Kidney tubule cell (primary cell): ENCODE measurements at places on chromosomes 7 and 10.

- DNase-seq: no peak
These were observed 130.4 kb downstream of the PTPN20 start for GRCh38 chr10:47041396-47042198.

GRCh38 chr10:88457660-88458059, 125.5 kb downstream of the RNLS start:
- no peak for DNase-seq

- DNase-seq: peak; percentile 50
These were observed 4.2 kb downstream of the SUN1 start for GRCh38 chr7:836429-836828.

GRCh38 chr10:33117816-33118215, 159.8 kb upstream of the ITGB1 start:
- no peak for DNase-seq

DNA sequence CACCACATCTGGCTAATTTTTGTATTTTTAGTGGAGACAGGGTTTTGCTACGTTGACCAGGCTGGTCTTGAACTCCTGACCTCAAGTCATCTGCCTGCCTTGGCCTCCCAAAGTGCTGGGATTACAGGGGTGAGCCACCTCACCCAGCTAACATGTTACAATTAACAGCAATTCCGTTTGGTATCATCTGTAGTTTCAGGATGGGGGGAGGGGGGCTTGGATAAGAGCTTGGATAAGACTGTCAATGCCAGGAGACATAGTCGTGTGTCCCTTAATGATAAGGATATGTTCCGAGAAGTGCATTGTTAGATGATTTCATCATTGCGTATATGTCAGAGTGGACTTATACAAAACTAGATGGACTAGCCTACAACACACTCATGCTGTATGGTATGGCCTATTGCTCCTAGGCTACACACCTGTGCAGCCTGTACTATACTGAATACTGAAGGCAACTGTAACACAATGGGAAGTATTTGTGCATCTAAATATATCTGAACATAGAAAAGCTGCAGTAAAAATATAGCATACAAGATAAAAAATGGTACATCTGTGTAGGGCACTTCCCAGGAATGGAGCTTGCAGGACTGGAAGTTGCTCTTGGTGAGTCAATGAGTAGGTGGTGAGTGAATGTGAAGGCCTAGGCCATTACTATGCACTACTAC, 103.9 kb upstream of the TNS3 start:
- DNase-seq: no peak

- DNase-seq: no peak
These were observed 27.1 kb upstream of the CC2D2B start for GRCh38 chr10:95880704-95881103.

- DNase-seq: no peak
These were observed 326.0 kb upstream of the NPSR1 start for GRCh38 chr7:34332006-34332405.

GRCh38 chr10:19497026-19497425, 319.2 kb upstream of the PLXDC2 start:
- DNase-seq: no peak

- no peak for DNase-seq
These were observed 584.0 kb upstream of the GHITM start for GRCh38 chr10:83555264-83555663.

DNA sequence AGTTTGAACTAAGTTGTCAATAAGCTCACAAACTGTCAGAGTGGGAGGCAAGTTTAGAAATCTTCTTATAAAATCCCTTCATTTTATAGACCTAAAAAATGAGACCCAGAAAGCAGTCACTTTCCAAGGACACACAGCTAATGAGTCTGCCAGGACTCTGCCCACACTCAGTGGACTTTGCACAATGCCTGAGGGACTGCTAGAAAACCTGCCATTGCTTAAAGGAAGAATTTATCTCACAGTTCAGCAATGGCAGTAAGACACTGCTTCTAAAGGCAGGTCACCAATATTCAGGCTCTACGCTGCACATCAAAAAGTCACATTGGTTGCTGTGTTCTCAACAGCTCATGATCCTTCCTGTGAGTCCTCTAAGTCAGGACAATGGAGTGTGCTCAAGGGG, 698.1 kb downstream of the GRID1 start:
- DNase-seq: no peak

DNA sequence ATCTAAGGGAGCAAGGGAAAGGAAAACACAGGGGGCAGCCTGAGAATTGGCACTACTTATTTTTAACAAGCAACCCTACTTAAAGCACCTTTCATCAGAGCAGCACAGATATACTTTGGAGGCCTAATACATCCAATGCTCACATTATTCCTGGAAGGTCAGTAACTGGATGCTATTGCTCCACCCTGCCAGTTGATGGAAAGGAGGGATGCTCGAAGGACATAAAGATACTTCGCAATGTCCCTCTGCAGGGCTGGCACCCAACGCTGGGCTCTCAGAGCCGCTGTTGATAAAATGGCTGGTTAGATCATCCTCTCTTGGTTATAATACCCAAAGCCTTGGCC, 307.9 kb upstream of the AOAH start:
- no peak for DNase-seq
